MG63 (cell line): ENCODE measurements at places on chromosomes 5 and 9. TPM values are rescaled to one million over a fixed set of nuclear protein-coding genes. Genes with fewer than 3 reads are reported as not detected.

FREM1 gene
- total RNA-seq = 0.37 and 0.43 TPM in 2 replicates

DMGDH gene
- not detected in 2 replicates for total RNA-seq

GPR150 gene
- not detected in 2 replicates for total RNA-seq

LCN9 gene
- total RNA-seq = not detected in 2 replicates

SPINK5 gene
- not detected in 2 replicates for total RNA-seq

EQTN gene
- not detected in 2 replicates for total RNA-seq

PDGFRB gene
- 6.1 and 10.4 TPM in 2 replicates for total RNA-seq

PCDHB2 gene
- 6.0 and 7.0 TPM in 2 replicates for total RNA-seq

IFNA21 gene
- total RNA-seq = not detected in 2 replicates

PCDHGC5 gene
- 0.46 TPM in 1 of 2 replicates, not detected in the other for total RNA-seq

CCDC187 gene
- total RNA-seq = 0.02 TPM in 1 of 2 replicates, not detected in the other

CDKN2B gene
- not detected in 2 replicates for total RNA-seq

BAAT gene
- total RNA-seq = 0.13 TPM in 1 of 2 replicates, not detected in the other

CORO2A gene
- 0.03 and 0.81 TPM in 2 replicates for total RNA-seq
